ENCODE measurements at places on chromosomes 2 and 18.

- no peak for DNase-seq
Measured at GRCh38 chr2:119160361-119160990, 1.9 kb upstream of the C1QL2 start.

- no peak for DNase-seq
Measured at GRCh38 chr2:108905176-108905575, 83.8 kb downstream of the EDAR start.

DNA sequence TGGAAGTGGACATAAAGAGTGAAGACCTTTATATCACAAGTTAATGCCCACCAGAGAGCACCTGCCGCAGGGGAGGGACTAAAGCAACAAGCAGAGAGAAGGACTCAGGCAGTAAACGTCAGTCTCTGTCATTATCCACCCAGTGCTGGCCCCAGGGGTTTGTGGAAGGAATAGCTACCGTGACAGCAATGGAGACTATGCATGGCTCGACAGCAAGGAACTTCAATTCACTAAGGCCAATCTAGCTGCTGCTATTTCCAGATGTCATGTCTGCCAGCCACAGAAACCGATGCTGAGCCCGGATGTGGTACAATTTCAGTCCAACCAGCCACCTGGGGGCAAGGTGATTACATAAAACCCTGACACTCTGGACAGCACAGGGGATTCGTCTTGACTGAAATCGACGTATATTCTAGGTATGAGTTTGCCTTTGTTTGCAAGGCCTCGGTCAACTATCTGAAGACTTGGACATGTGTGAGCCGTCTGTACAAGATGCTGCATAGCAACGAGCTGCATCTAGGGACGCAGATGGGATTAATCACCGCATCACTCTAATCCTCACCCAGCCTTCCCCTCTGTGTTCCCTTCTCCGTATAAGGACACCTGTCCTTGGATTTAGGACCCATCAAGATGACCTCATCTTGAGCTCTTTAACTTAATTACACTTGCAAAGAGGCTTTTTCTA, 154.1 kb upstream of the SH3BP4 start:
- DNase-seq = no peak

GRCh38 chr2:207937823-207938222, 87.5 kb downstream of the PLEKHM3 start:
- DNase-seq = no peak

- no peak for DNase-seq
Measured at GRCh38 chr2:8709611-8710010, 27.8 kb downstream of the ID2 start.

- DNase-seq = no peak
Measured at GRCh38 chr18:63999871-64000270, 30.0 kb downstream of the SERPINB8 start.

DNA sequence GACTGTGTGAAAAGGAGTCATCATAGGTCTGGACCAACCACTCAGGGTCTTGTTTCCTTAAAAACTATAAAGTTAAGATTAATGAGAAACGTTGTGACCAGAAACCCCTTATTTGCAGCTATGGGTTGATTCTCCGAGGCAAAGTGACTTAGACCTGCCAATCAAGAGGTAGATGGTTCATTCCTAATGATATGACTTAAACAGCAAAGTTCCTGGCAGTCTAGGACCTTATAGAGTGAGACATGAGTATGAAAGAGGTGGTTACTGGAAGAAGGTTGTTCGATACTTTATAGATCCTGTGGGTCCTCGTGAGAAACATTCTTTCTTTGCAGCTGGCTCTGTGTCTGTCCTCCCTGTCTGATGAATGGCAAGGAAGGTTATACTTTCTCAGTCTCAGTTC, 8.0 kb downstream of the SFXN5 start:
- no peak for DNase-seq

DNA sequence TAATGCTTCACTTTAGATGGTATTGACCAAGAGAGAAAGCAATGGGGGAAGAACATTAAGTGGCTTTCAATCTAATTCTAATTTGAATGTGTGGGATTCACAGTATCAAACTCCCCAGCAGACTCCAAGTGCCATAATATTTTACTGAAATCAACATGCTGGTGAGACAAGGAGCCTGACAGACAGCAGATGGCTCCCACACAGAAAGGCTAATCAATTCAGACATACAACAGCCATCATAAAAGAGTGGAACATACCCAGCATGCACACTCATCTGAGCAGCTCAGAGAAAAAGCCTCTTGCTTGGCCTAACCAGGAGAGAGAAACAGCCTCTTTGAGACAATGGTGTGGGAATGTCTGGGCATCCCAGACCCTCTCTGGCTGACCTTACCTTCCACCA, 186.5 kb upstream of the SKOR2 start:
- no peak for DNase-seq

GRCh38 chr2:102387763-102388546, 32.4 kb downstream of the IL18R1 start:
- no peak for DNase-seq

- no peak for DNase-seq
Measured at GRCh38 chr18:9549405-9549804, 65.0 kb downstream of the PPP4R1 start.

GRCh38 chr18:78786776-78787175, 192.8 kb upstream of the SALL3 start:
- DNase-seq = no peak

Data from activated CD4-positive, alpha-beta T cell treated with anti-CD3 and anti-CD28 coated beads, Interleukin-2, amount 50 U/mL, for 24 hours (primary cell).